ENCODE measurements at places on chromosomes 16 and 17.

DNA sequence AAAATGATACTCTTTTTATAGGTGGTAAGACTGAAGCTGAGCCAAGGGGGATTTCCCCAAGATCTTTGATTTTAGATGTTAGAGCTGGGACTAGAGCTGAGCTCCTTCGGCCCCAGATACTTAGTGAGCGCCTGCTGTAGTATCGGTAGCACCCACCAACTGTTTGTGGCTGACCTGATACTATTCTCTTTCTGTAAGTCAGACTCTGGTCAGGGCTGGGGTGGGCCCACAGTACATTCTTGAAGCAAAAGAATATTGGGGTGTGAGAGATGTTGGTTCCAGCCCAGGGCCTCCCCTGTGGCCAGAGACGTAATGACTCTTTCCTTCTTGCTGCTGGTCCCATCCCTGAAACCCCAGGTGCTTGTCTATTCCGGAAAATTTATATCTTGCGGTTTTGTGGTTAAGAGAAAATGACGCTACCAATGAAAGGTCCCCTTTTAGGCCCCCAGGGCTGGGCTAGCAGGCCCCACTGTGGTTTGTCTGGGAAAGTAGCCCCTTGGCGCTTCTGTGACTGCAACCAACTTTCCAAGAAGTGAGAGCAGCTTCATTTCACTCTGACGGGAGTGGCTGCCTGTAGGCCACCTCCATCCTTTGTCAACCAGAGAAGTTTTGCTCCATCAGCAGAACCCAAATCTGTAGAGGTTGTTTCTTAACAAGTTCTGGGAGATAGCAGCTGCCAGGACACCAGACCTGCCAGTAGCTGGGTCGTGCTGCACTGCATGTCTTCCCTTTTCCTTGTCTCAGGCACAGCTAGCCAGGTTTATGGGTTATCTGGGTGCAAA, 86.4 kb upstream of the LGALS9 start:
- peak; percentile 96 for DNase-seq

DNA sequence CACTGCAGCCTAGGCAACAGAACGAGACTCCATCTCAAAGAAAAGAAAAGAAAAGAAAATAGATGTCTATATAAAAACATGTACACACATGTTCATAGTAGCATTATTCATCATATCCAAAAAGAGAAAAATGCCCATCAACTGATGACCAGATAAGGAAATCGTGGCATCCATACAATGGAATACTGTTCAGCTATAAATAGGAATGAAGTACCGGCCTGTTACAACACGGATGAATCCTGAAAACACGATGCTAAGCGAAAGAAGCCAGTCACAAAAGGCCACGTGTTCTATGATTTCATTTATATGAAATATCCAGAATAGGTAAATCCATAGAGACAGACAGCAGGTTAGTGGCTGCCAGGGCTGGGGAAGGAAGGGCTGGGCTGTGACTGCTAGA, 65.8 kb downstream of the TBC1D16 start:
- no peak for DNase-seq

DNA sequence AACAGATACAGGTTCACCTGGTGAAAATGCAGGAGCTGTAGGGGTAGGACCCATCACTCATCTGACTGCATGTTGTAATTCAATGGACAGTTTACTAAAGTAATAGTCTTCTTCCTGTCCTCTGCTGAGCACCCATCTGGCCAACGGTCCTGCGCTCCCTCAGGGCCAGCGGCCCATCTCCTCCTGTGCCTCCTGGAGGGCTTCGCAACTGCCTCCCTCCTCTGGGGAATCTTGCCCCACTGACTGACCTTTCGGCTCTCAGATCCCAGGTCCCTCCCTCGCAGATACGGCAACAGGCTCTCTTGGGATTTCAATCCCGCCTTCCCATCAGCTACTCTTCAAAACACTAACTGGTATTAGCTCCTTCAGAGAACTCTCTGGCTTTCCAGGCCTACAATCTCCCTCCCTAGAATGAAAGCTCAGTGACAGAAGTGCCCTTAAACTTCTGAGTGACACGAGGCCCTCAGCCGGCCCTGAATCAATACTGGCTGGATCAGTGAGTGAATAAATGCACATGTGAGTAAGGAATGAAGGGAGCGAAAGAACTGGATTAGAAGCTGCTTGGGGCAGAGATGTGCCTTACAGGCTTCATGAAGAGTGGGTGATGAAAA, 1.3 kb downstream of the PEMT start:
- DNase-seq, result no peak

GRCh38 chr16:30367349-30368009, 2.8 kb downstream of the TBC1D10B start:
- DNase-seq, result no peak

- DNase-seq, result no peak
Observed at GRCh38 chr17:395974-396373, 43.4 kb upstream of the RPH3AL start.

DNA sequence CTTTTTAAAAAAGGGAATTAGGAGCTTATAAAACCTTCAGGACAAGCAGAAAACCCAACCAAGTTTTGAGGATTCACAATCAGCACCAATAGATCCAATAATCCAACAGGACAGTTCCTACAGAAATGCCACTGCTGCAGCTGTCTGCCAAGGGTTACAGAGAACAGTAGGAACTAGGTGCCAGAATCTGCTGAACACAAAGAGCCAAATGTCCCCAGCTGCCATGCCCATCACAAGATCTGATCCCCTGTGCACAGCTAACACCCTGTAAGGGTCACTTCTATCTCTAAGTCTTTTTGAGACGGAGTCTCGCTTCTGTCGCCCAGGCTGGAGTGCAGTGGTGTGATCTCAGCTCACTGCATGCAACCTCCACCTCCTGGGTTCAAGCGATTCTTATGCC, 262.3 kb downstream of the STX8 start:
- no peak for DNase-seq

DNA sequence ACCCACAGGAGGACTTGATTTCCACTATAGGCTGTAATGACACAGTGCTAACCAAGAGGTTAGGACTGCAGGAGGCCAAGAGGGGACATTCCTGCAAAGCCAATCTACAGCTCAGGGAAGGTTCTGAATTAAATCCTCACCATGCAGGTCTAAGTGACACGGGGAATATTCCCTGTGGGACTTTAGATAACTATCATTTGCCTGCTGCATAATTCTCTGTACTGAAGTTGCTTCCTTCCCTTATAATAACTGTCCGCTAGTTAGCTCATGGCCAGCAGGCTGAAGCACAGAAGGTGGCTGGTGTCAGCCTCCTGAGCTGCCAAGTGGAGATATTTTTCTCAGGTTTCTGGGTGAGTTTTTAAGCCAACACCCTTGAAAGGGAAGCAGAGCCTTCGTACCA, 74.6 kb upstream of the SOX9 start:
- DNase-seq, result no peak

GRCh38 chr17:2075336-2076086, 20.6 kb downstream of the HIC1 start:
- no peak for DNase-seq

DNA sequence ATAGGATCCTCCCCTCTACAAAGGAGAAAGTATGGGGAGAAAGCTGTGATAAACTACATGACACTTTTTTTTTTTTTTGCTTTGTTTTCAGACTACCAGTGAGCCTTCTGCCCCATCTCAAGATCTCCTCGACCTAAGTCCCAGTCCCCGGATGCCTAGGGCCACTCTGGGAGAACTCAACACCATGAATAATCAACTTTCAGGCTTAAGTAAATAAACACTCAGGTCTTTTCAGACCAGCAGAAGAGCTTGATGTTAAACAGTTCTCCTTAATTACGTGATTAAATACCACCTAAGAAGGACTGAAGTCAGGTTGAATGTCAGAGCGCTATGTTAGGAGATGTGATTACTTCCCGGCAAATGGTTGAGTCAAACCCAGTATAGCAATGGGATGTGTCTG, 31.4 kb downstream of the COX11 start:
- DNase-seq, result no peak

All from KBM-7 (cell line).